ENCODE measurements at places on chromosomes 3 and 15.

DNA sequence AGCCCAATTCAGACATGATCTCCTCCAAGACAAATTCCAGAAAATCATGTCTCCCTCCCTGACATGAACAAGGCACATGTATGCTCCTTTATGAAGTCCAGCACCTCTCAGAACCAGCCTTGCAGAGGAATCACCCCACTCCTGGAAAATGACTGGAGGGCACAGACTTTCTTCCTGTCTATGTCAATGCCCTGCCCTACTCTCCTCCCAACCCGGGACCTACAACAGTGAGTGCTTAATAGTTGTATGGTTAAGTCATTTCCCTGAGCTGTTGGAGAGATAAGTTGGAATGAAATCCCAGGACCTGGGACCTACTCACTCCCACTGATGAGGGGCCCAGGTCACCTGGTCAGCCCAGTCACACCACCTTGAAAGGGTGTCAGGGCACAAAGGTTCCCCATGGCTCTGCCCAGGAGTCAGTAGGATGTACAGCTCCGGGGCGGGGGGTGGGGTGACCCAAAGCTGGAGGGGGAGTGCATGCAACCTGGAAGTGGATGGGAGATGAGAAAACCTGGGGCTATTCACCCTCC, 80.1 kb upstream of the HERC1 start:
- no peak for DNase-seq

- DNase-seq, result no peak
Observed at GRCh38 chr15:87846746-87847145, 409.8 kb downstream of the NTRK3 start.

DNA sequence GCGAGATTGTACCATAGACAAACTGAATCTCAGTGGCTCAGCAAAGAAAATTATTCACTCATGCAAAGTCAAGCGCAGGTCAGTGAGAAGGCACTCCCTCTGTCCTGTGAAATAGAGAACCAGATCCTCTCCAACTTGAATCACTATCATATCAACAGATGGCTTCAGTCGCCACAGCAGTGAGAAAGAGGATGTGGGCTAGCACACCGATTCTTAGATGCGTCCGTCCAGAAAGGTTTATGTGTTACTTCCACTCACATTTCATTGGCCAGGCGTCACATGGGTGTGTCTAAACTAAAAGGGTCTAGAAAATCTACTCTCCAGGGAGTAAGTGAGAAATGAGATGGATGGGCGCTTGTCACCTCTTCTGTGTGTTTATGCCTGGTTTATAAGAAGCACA, 141.6 kb upstream of the KBTBD8 start:
- DNase-seq, result no peak

- no peak for DNase-seq
Observed at GRCh38 chr15:83858820-83859505, 205.0 kb downstream of the ADAMTSL3 start.

DNA sequence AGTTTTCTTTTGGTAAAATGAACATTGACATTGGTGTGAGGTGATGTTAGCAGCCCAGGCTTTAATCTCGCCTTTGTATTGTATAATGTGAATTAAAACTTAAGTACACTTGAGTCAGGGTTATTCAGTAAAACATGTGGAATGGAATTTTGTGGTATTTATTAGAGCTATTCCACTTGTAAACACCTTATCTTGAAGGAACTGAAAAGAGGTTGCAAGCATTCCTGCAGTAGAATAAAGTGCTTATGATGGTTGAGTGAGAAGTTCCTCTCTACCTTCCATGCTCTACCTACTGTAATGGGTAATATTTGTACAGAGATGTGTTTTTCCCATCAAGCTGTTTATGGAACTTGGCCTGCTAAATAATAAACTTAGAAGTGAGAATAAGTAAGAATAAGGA, 36.1 kb downstream of the HMG20A start:
- no peak for DNase-seq

DNA sequence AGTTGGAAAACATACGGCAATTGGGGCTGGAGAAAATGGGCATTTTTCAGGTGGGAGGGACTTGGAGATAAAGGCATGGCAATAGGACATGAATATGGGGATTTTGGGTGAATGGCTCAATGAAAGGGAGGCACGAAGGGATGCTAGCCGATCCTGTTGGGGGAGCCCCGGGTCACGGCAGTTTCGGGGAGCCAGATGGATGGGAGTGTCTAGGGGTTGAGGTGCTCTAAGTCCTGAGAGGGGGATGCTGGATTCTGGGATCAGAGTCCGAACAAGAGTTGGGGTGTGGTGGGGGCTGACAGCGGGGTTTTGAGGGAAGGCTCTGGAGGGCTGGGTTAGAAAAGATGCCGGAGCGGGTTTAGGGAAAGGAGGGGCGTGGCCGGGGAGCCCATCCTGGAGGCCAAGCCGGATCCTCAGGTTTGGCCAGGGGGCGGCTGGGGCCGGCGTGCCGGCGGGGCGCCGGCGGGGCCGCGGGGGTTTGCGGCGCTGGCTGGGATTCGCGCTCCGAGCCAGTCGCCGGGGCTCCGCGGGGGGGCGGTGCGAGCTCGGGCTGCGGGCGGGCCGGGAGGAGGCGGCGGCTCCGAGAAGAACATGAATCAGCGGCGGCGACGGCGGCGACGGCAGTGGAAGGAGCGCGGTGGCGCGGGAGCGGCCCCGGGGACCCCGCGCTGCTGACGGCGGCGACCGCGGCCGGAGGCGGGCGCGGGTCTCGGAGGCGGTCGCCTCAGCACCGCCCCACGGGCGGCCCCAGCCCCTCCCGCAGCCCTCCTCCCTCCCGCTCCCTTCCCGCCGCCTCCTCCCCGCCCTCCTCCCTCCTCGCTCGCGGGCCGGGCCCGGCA, at the start of gene TYRO3:
TYRO3 (plus strand) TSS at position 813 of the 839 bp plus-strand sequence. CDS start 46 bp downstream, outside the sequence.
- DNase-seq, result peak; percentile 87

GRCh38 chr15:39462691-39463090, 118.2 kb upstream of the THBS1 start:
- no peak for DNase-seq

- DNase-seq, result no peak
Observed at GRCh38 chr15:48604567-48604966, 40.9 kb downstream of the FBN1 start.
